ENCODE measurements at places on chromosomes 5 and 9.

DNA sequence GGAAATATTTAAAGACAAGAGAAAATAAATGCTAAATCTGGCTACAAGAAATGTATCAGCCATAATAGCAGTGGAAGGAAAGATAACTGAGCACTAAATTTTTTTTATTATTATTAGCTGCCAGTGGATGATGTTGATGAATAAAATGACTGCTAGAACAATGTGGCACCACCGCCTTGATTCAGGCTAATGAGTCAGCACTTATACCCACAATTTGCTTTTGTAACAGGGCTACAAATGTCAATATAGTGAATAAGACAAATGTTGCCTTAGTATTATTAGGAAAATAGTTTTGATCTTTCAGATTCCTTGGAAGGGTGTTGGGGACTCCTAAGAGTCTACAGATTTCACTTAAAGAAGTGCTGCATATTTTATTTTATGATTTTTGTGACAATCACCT lies 555.2 kb upstream of the GRAMD2B start:
- DNase-seq: no peak

GRCh38 chr9:12735665-12736064 lies 39.2 kb upstream of the LURAP1L start:
- no peak for DNase-seq

GRCh38 chr5:34918025-34918424 lies 2.5 kb downstream of the BRIX1 start:
- no peak for DNase-seq

DNA sequence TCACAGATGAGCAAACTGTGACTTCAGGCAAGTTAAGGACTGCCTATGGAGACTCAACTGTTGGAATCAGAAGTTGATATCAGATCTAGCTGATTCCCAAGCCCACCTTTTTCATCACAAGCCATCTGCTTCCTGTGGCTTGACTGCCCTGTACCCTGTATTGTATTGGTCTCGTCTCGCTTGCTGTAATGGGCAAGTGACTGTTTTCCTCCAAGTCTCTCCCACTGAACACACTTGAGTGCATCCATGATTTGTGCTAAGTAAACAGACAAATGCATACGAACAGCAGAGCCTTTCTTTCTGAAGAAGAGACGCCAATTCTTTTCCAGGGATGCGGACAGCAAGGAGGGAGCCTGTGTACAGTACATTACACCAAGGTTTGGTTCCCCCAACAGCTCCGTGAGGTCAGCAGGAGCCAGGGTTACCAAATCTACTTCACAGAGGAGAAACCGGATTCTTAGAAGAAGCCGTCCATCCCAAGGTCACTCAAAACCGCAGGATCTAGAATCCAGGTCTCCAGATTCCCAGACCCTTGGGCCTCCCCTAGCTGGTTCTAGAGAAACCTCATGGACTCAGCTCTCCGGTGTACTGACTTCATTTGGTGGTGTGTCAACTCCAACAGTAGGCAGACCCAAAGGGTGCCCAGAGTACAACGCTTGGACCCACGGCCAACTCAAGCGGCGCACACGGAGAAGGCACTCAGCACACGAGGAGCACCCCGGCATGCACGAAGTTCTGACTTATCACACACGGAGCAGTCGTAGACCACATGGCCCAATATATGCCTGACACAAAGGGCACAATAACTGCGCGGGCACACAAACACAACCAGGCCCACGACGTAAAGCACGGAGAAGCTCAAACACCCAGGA lies 1.1 kb downstream of the BAG1 start:
- DNase-seq: peak; percentile 26

DNA sequence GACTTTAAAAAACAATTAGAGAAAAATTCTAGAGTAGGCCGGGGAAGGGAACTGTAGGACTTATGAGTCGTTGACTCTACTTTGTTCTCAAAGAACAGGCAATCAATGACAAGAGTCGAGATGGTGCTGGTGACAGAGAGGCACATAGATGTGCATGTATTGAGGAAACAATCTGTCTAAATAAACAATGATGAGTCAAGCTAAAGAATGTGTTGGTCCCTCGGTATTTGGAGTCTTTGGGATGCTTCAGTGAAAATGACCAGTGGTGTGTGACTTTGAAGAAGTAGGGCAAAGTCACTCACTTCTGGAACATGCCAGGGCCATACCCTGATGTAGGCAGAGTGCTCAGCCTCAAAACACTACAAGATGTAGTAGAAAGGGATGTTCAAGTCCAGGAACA lies 288.1 kb upstream of the PANK3 start:
- DNase-seq: no peak

DNA sequence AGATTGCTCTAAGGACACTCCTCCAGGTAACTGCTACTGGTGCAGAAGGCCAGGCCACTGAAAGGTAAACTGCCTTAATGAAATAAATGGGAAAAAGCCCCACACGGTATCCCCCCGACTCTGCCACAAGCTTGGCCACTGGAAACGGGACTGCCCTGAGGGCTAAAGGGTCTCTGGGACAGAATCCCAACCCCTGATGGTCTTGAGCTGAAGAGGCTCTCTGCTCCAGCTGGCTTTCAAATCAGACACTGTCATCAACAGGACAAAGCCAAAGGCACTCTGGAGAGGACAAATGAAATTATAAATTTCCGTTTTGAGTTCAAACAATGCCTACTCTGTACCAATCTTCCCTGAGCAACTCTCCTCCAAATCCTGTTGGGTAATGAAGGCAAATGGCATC lies 33.6 kb upstream of the HMGCR start:
- no peak for DNase-seq

DNA sequence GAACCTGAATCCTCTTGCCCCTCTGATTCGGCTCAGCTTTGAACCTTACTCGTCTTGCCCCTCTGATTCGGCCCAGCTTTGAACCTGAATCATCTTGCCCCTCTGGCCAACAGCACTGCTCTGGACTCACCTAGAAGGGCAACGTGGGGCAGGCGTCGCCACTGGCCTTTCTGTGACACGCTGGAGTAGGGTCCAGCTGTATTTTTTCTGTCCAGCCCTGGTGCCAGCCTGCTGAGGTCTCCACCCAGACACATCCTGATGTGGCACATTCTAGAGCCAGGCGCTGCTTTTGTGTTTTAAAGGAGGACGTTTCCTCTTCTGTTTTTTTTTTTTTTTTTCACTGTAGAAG lies 15.2 kb upstream of the CPEB4 start:
- no peak for DNase-seq

DNA sequence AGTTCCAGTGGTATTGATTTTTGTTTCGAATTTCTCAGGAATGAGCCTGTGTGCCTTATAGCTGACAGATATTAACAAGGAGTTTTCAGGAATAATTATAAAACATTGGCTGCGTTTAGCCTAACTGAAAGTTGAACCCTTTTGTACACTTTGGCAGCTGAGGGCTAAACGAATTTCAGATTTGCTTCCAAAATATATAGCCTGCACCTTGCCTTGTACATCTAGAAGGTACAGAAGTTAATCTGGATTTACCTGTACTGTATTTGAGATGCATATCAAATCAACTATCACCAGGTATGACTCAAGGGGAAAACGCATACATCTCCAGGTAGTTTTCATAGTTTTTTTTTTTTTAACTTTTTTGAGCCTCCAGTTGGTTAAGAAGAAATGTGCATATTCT lies 1.9 kb upstream of the MSX2 start:
- DNase-seq: no peak

GRCh38 chr5:59042201-59043055 lies 459.6 kb downstream of the RAB3C start:
- DNase-seq: no peak

DNA sequence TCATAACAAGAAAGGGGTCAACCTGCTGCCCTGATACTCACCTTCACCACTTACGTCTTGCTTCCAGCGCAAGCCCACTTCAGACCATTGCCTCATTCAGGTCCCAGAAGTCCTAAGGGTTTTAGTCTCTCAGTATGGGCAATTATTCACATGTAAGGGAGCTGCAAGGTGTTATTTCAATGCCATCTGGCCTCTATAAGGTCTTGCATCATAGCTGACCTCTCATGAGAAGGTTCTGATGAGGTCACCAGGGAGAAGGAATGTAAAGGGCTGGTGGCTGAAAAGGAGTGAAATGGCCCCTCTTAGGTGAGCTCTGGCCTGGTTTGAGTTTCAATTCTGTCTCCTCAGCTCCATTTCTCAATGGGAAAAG lies 1.5 kb upstream of the MARCHF3 start:
- DNase-seq: no peak

DNA sequence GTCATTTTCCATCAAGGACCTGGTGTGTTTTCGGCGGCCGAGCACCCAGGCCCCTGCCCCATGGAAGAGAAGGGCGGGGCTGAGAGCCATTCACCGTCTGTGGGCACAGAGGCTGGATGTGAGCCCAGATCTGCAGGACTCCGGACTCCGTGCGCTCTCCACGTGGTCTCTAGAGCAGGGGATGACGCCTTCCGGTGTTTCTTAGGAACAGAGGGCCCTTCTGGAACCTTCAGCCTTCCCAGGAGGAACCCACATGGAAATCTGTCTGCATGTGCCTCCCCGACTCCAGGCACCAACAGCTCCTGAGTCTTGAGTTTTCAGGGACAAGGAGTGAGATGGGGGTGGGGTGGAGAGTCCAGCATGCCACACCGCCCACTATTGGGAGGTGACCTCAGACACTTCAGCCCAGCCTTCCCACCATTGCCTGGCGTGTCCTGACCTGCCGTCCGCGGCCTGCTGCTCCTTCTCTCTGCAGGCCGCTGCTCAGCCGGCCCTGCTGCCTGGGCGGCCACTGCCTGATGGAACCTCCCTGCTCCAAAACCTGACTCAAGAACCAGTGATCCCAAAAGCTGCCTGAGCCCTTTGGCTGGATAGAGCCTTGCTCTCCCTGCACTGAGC lies 2.4 kb upstream of the RXRA start:
- no peak for DNase-seq

DNA sequence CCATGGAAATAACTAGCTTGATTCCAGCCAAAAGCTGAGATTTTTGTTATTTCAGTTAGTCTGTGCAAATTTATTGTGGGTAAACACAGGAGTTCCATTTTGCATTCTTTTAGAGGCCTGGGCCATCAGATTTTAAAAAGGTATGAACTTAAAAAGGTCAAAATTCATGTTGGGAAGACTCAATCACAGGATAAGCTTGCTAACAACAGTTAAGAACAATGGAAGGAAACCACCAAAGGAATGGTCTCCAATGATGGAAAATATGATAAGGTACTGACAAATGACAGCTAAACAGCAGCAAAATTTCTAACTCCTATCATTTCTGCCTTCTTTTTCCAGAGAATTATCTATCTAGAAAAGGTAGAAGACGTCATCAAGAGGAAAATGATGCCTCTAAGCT lies 16.0 kb downstream of the ABITRAM start:
- DNase-seq: no peak

DNA sequence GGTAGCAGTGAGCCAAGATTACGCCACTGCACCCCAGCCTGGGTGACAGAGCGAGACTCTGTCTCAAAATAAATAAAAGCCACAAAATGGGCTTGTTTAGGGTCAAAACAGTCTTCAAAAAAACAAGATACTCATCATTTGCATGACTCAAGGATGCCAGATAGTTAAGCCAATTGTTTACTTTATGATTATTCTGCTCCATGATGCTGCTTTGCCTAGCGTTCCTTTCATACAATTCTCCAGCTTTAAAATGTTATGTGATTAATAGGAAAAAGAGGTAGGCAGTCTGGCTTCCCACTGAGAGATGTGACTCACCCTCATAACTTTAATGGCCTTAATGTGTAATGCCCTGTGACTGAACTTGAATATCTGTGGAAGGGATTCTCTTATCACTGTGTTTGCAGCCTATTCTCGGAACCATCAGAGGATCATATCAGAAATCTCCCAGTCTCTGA lies 364.6 kb upstream of the TRPC7 start:
- no peak for DNase-seq

DNA sequence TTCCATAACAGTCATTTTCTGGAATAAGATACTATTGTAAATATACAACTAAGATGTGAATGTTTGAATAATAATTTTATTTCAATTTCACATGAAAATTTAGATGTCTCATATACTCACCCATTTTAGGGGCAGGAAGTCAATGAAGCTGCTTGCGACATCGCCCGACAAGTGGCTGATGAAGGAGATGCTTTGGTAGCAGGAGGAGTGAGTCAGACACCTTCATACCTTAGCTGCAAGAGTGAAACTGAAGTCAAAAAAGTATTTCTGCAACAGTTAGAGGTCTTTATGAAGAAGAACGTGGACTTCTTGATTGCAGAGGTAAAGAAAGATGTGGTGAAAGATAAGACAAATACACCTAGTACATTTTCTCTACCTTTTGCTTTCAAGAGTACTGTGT lies 8.6 kb downstream of the BHMT start:
- no peak for DNase-seq

DNA sequence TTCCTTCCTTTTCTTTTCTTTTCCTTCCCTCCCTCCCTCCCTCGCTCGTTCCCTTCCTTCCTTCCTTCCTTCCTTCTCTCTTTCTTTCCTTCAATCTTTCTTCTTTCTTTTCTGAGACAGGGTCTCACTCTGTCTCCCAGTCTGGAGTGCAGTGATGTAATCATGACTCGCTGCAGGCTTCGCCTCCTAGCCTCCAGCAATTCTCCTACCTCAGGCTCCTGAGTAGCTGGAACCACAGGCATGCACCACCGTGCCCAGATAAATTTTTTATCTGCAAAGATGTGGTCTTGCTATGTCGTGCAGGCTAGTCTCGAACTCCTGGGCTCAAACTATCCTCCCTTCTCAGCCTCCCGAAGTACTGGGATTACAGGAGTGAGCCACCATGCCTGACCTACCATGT lies 81.4 kb downstream of the SPATA31C2 start:
- no peak for DNase-seq

- DNase-seq: no peak
These were observed 52.9 kb downstream of the MAPKAP1 start for GRCh38 chr9:125654121-125654520.

- no peak for DNase-seq
These were observed 31.4 kb downstream of the COL27A1 start for GRCh38 chr9:114186605-114187289.

- DNase-seq: no peak
These were observed 130.8 kb upstream of the MAN2A1 start for GRCh38 chr5:109558952-109559351.

DNA sequence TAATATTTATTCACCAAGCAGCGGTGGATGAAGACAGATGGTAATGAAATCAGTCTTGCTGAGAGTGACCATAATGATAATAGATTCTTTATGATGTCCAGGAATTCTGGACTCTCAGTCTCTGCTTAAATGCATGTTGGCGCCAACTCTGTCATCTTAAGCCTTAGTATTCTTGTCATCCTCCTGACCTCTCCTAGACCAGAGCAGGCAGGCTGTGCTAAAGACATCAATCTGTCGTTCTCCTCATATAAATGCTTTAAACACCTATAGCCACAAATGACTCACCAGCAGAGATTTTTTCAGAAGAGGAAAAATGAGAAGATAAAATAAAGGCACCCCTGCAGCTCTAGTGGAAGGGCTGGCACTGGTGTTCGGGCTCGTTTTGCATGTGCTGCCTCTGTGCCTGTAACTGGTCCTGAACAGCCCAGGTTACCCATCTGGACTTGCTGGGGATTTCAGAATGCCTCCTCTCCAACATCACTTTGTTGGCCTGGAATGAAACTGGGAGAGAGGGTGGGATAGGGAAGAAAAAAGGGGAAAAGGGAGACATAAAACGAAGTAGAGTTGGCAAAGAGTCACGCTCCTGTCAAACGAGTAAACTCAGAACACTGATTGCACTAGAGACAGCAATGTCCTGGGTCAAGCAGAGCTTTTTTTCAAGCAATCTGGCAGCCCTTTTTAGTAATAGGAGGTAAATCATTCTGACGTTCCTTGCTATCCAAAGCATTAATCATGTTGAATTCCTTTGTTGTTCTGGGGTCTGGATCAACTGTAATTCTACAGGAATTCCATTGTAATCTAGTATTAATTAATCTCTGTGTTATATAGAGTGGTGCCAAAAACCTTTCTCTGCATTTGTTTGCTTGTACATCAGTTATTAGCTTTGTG lies 195.5 kb upstream of the CLINT1 start:
- DNase-seq: no peak

- no peak for DNase-seq
These were observed 7.1 kb upstream of the GNAQ start for GRCh38 chr9:78038620-78039300.

All from T-helper 1 cell (primary cell).